CD4-positive, alpha-beta memory T cell (primary cell): ENCODE measurements at places on chromosomes 16 and 17. TPM values are rescaled to one million over a fixed set of nuclear protein-coding genes. Genes with fewer than 3 reads are reported as not detected.

DNA sequence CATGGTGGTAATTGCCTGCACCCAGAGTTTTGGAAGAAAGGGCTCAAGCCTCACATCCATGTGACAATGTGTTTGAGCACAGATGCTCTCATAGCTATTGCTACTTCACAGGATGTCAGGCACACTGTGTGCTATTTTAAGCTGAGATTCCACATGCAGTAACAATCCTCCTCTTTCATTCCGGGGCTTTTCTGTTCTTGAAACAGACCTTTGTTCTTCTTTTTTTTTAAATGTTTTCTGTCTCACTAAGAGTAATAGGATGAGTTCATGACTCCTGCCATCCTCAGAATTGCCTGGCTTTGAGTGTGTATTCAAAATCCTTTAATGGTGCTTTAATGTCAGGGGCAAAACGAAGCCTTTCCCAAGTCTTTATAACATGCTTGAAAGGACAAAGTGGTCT lies 198.9 kb downstream of the ABCC12 start:
- no peak for DNase-seq

The CCL5 gene
- total RNA-seq = 279 TPM

The SLC12A3 gene
- total RNA-seq = not detected

The SNAI3 gene
- 15.7 TPM for total RNA-seq

The ORAI3 gene
- 22.0 TPM for total RNA-seq

The CD300LF gene
- total RNA-seq = not detected

The CCL17 gene
- not detected for total RNA-seq

The KRTAP17-1 gene
- not detected for total RNA-seq

The GRIN2C gene
- total RNA-seq = not detected

DNA sequence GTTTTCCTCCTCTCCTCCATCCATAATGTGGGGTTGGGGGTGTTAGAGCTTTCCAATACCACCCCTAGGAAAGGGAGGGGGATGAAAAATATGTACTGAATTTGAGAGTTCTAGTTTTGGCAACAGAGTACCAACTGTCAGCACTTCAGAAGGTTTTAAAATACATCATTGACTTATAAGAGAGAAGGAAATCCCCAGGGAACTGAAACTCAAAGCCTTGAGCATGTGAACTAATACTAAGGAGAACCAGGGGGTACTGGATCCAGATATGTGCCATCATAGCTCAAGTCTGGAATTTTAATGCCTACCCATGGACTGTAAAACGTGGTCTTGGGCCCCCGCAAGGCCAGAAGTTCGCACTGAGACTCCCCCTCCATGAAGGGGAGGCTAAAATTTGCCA lies 15.8 kb downstream of the CACNG5 start:
- no peak for DNase-seq

DNA sequence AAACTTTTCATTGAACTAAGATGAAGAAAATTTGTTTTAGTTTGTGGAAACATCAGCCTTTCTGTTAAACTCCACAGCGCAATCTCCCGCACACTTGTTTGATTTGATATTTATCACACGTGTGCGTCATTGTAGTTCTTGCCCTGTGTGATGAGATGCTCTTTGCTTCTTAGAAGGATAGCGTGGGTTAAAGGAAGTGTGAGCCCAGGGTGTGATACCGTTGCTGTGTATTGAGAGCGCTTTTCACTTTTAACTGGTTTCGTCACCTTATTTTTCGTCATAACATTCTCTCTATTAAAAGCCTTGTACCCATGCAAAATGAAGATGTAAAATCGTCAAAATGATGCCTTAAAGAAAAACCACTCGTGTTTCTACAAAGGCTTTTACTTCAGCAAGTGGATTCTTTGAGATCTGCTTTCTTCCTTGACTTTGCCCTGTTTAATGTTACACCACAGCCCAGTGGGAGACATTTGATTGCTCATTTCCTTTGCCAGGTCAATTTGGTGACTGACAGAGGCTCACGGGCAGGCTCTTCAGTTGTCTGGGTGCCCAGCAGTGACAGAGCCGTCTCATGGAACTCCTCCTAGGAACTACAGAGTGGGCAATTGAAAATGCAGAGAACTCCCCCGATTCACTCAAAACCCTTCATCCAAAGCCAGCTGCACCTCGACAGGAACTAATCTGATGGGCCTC lies 61.1 kb downstream of the RPA1 start:
- DNase-seq = peak; percentile 63

GRCh38 chr16:4918781-4919251 lies 18.1 kb downstream of the PPL start:
- DNase-seq = no peak

The NPTX1 gene
- total RNA-seq = not detected
